Sciatic nerve (tissue), 2 donors: ENCODE measurements at places on chromosomes 2 and 18.

DNA sequence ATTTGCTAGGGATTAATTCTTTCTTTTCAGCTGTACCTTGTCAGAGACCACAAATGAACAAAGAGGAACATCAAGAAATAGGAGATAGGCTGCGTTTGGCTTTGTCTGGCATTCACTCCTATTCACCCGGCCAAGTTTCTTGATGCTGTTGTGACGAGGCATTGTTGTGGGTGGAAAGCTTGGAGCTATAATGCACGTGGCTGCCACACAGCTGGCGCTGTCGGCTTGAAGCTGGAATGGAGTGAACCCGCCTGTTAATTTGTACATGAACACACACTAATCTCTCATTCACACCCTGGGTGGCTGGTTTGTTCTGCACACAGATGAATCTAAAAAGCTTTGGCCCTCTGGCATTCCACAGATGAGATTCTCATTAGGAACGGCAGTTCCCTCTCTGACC is 274.9 kb upstream of the GYPC start:
- DNase-seq: no peak

GRCh38 chr2:27920148-27920885 is 29.8 kb downstream of the BABAM2 start:
- DNase-seq: no peak

GRCh38 chr2:184793176-184793575 is 194.8 kb downstream of the ZNF804A start:
- DNase-seq: no peak

DNA sequence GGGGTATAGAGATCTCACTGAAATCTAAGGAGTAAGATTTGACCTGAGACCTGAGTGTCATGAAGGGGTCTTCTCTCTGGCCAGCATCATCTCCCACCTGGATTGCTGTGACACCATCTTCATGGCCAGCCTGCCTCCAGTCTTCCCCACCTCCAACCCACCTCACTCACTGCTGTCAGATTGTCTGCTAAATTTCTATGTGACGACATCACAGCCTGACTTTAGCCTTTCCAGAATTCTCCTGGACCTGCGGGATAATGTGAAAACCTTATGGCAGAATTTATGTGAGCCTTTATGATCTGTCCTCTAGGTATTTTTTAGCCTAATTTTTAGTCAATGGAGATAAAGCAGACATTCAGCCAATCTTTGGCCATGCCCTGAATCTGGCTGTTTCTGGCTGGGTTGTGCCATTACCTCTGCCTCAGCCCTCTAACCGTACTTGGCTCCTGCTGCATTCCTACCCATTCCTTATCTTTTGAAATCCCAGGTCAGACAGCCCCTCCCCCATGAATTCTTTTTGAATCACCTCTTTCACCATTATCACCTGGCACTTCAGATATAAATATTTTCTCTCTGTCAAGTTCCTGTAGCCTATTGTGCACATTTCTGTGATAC is 66.4 kb upstream of the MMADHC start:
- DNase-seq: no peak

- DNase-seq: peak; percentile 73
Measured at GRCh38 chr2:222709191-222709891, 37.9 kb downstream of the MOGAT1 start.

- DNase-seq: no peak
Measured at GRCh38 chr2:234555616-234556249, 58.9 kb upstream of the ARL4C start.

DNA sequence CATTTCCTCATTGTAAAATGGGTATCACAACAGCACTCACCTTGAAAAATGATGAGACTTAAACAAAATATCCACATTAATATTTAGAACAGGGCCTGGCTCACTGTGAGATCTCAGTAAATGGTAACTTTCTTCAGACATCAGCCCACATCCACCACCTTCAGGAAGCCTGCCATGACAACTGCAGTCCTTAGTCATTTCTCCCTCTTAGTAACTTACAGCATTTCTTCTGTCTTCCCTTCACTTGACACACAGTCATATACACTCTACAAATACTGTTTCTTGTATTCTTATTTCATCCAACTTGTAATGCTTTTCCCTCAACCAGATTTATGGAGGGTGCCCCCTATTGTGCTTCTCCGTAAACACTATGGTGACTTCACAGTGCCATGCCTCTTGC is 263.0 kb downstream of the ZNF516 start:
- no peak for DNase-seq

DNA sequence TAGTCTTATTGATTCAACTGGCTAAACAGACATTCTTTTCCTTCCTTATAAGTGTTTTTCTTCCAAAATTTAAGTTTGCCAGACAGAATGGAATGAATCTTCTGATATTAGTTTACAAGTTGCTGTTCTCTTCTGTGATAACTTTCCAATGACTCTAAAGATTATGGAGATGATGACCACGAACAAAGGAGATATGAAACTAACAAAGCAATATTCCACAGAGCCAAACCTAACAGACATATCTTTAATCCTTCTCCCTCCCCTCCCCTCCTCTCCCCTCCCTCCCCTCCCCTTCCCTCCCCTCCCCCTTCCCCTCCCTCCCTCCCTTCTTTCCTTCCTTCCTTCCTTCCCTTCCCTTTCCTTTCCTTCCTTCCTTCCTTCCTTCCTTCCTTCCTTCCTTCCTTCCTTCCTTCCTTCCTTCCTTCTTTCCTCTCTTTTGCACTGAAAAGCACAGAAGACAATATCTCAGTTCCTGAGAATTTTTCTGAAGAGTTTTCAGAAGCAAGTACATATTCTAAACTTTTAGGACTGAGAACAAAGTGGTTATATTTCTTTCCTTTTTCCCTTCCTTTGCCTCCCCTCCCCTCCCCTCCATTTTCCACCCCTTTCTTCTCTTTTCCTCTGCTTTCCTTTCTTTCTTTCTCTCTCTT is 89.9 kb downstream of the KCNH7 start:
- no peak for DNase-seq

GRCh38 chr18:57220930-57221483 is 74.1 kb downstream of the BOD1L2 start:
- no peak for DNase-seq

- DNase-seq: no peak
Measured at GRCh38 chr2:148896136-148896535, 21.1 kb downstream of the KIF5C start.

DNA sequence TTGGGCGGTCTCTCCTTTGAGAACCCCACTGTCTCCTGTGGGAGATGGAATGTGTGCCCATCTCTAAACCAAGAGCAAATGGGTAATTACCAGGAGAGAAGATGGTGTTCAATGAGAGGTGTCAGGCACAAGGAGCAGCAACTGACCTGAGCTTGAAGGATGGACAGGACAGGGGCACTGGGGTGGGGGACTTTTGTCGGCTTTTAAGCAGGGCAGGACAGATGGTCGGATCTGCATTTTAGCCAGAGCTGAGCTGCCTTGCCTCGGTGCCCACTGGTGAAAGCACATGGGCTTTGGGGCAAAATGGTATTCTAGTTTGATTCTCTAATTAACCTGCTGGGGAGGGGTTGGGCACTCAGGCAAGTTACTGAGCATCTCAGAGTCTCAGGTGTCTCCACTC is 98.0 kb downstream of the INHBB start:
- DNase-seq: peak; percentile 18

DNA sequence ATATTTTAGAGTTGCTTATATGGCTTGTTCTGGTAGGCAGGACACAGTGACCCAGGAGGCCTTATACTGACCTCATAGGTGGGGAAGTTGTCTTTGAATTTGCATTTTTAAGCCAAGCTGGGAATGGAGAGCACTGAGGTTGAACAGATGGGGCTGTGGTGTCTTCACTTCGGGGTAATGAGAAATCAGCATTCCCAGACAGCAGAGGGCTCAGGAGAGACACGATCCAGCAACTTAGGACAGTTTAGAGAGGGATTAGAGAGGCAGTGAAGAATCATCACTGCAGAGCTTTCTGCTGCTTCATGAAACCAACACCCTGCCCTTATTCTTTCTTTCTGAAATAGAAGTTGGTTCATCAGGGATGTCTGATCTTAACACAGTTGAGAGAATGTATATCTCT is 202.4 kb downstream of the TDRD15 start:
- no peak for DNase-seq

GRCh38 chr2:88737385-88737784 is 45.9 kb downstream of the RPIA start:
- DNase-seq: no peak

DNA sequence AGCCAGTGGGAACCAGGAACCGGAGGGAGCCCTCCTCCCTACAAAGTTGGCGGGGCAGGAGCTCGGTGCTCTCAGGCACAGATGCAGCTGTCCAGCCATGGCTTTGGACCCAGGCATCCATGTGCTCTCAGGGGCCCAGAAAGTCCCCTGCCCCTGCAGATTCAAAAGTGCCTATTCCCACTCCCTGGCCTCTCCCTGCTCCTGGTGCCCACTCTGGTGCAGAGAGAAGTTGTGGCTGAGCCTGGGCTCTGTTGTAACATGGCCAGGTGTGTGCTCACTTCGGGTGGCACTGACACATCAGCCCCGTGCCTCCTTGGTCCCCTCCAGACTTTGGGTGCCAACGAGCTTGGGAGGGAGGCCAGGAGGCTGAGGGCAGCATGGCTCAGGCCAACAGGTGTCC is 315.8 kb upstream of the KYNU start:
- no peak for DNase-seq
